ENCODE measurements at places on chromosomes 11 and 22. TPM values are rescaled to one million over a fixed set of nuclear protein-coding genes. Genes with fewer than 3 reads are reported as not detected.
A peak's percentile ranks its signal among the peaks of the same experiment; 100 is the strongest.

GRCh38 chr22:39444937-39445465 is 11.8 kb upstream of the MGAT3 start:
- DNase-seq: no peak

DNA sequence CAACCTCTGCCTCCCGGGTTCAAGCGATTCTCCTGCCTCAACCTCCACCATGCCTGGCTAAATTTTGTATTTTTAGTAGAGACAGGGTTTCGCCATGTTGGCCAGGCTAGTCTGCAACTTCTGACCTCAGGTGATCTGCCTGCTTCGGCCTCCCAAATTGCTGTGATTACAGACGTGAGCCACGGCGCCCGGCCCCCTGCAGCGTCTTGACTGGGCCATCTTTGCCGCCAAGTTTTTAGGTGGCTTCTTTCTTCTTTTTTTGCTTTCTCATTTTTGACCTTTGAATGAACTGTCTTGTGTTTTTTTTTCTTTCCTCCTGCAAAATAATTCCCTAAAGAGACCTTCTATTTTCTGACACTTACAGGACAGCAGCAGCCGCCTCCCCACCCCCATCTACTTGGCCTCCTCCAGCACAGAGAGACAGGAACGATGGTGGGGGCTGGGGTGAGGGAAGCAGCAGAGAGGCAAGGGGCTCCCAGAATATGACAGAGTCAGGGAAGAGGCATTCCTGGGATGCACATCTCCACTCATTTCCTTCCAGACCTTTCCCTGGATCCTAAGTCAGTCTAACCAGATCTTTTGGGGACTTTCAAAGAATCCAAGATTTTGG is 92.6 kb upstream of the ALX4 start:
- DNase-seq: no peak

DNA sequence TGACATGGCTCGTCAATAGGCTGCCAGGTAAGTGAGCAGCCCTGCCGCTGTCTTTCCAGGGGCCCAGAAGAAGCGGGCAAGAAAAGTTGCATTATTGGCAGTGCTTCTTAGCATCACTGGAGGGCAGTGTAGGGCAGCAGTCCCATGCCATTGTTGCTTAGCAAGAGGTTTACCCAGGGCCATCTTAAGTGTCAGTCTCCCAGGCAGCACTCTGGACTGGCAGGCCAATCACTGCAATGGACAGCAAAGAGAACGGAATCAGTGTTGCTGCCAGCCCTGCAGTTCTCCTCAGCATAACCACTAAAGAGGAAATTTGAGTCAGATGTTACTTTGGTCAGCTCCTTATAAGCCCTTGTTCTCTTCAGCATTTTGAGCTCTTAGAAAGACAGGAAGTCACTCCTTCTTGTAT is 13.4 kb upstream of the GRK2 start:
- DNase-seq: peak; percentile 32

DNA sequence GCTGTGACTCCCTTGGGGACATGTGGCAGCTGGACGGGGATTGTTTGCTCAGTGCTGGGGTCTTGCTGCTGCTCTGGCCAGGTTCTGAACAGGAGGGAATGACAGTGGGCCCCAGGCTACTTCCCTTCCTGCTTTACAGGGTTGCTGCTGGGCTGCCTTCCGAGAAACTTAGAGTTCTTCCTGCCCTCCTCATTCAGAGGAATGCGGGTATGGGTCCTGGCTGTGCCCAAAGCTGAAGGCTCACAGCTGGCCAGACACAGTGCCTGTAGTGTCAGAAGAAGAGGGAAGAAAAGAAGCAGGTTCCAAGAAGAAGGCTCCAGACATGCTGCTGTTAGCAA is 108.3 kb upstream of the PARVA start:
- DNase-seq: no peak

The FBLN1 gene
- 10.0 TPM for total RNA-seq

DNA sequence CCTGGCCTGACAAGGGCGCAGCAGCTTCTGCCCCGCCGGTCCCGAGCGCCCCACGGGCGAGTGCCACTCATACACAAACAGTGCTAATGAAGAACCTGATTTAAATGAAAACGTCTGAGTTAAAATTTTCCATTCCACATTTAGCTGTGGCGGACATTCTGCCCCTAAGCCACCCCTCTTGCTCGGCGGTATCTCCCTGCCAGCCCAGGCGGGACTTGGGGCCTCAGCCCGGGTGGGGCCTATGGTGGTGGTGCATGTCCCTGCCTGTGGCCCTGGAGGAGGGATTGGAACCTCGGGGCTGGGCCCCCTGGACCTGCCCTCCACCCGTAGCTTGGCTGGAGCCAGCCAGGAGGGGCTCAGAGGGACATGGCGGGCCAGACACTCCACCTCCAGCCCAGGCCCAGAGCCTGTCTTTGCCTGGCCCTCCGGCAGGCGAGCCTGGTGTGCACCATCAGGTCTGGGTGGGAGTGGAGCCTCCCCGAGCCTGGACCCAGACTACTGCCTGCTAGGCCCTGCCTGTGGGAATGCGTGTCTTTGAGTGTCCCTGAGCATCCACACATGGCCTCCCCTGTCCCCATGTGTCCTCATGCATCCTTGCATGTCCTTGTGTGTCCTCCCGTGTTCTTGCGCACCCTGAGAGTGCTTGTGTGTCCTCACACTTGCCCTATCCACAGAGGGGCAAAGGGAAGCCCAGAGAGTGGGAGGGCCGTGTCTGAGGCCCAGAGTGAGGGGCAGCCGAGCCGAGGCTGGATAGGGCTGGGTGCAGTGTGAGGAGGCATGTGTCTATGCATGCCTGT is 4.4 kb downstream of the ZDHHC8 start:
- no peak for DNase-seq

The KCNQ1OT1 gene
- total RNA-seq: 0.77 TPM

- no peak for DNase-seq
These were observed 138.5 kb downstream of the SWAP70 start for GRCh38 chr11:9802291-9802861.

DNA sequence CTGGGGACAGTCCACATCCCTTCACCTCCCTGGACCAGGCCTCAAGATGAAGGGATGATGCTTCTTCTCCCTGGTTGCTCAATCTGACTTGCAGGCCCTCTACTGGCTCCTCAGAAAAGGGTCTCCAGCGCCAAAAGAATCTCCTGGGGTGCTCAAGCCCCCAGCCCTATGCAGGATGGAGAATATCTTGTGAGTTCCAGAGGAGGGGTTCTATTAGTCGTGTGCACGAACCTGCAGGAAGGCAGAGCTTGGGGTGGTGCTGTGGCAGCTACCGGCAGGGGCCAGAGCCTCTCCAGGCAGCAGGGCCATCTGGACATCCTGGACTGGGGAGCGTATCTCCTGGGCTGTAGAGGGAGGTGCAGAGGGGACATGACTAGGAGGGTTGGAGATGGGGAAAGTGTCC is 1339.5 kb downstream of the BRD1 start:
- no peak for DNase-seq

DNA sequence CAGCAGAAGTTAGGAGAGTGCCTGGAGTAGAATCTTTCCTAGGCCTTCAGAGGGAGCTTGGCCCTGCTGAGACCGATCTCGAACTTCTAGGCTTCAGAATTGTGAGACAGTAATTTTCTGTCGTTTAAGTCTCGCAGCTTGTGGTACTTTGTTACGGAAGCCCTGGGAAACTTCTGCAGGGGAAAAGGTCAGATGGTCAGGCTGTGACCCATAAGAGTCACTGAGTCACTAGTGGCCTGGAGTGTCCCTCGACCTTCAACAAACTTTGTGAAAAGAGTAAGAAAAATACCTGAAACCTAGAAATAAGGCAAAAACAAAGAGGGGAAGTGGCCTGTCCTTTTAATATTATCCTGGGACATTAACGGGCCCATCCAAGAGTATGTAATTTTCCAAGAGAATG is 34.6 kb downstream of the CSNK2A3 start:
- no peak for DNase-seq

The THY1 gene
- total RNA-seq: 189 TPM

- DNase-seq: no peak
These were observed 628.6 kb upstream of the KIRREL3 start for GRCh38 chr11:127629200-127629599.
